ENCODE measurements at places on chromosomes 5 and 9. TPM values are rescaled to one million over a fixed set of nuclear protein-coding genes. Genes with fewer than 3 reads are reported as not detected.

DNA sequence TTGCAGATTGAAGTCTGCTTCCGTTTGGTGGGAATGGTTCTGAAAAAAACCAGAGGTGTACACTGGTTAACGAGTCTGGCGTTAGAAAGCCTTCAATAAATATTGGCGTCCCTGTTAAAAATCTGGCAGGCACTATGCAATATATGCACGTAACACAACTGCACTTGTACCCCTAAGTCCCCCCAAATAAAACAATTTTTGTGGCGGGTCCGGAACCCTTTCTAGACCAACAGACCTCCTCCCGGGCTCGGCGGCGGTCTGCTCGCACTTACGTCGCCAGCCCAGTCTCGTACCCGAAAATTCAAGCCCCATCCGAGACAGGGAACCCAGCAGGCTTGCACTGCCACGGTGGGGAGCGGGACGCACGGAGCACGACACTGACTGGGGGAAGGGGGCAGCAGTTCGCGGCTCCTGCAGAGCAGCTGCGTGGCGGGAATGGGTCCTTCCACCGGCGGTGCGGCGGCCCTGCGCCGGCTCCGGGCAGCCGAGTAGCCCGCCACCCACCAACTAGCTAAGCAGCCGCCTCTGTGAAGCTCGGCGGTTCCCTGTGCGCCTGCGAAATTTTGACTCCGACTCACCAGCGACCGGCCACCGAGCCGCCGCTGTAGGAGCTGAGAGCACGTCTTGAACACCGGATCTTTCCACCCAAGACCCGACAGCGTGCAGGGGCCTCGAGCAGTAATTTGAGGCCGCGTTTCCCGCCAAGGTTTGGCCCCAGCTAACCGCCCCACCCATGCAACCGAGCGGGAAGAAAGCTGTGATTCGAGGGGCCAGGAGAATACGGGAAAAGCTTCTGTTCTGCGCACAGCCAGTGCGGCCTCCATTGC, 3.9 kb downstream of the MCIDAS start:
- no peaks in the 10 kb centered on the region for H3K36me3 ChIP-seq
- H3K4me3 ChIP-seq: peak overlapping the region; percentile 64
- no peak overlapping the region for H3K27ac ChIP-seq
- peaks cover 100% of the 10 kb centered on the region for H3K27me3 ChIP-seq

SPATA31C1 gene
- not detected for total RNA-seq

- H3K4me1 ChIP-seq: no peaks in the 10 kb centered on the region
- no peaks in the 10 kb centered on the region for H3K27me3 ChIP-seq
- H3K4me3 ChIP-seq: no peak overlapping the region
Measured at GRCh38 chr5:143145243-143146160, 258.0 kb downstream of the NR3C1 start.

DNAJC18 gene
- 34.6 TPM for total RNA-seq

DNA sequence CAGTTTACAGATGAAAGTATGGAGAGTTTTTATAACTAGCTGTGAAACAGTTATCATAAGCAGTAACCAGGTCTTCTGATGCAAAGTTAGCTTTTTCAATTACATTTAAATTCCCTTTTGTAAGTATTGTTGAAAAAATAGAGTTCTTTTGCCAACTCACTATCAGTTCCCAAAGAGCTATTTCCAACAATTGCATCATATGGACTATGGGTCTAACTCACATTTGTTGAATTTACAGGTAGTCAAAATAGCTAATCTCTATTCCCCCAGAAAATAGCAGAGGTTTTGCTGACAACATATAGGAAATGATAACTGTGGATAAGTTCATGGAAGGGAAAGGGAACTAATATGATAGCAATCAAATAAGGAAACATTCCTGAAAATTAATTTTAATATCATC, 1.4 kb downstream of the SPINK1 start:
- H3K4me1 ChIP-seq: no peaks in the 10 kb centered on the region
- H3K36me3 ChIP-seq: no peaks in the 10 kb centered on the region
- no peak for DNase-seq
- H3K4me3 ChIP-seq: no peak overlapping the region
- no peak overlapping the region for H3K27ac ChIP-seq

GRCh38 chr5:134053314-134053839, 48.6 kb upstream of the VDAC1 start:
- H3K4me1 ChIP-seq: no peaks in the 10 kb centered on the region
- H3K36me3 ChIP-seq: no peaks in the 10 kb centered on the region
- no peak overlapping the region for H3K27ac ChIP-seq
- no peaks in the 10 kb centered on the region for H3K27me3 ChIP-seq
- peak; percentile 70 for DNase-seq
- H3K4me3 ChIP-seq: no peak overlapping the region

DNA sequence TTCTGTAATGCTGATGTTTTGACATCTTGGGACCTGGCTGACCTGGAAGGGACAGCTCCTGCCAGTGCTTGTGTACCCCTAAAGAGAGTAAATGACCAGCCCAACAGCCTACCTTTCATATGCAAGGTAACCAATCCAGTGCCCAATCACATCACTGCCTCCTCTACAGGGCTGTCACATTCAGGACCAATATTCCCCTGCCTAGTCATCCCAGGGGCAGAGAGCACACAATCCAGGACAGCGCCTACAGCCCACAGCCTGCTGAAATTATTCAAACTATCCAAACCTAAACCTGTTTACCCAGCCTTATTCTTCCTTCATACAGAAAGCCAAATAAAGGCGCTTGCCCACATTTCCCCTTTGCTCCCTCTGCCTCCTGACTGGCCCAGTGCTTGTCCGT, 284.1 kb downstream of the CTNND2 start:
- no peak overlapping the region for H3K27ac ChIP-seq
- H3K36me3 ChIP-seq: no peaks in the 10 kb centered on the region
- H3K27me3 ChIP-seq: no peaks in the 10 kb centered on the region
- H3K4me1 ChIP-seq: no peaks in the 10 kb centered on the region
- H3K4me3 ChIP-seq: no peak overlapping the region

DNA sequence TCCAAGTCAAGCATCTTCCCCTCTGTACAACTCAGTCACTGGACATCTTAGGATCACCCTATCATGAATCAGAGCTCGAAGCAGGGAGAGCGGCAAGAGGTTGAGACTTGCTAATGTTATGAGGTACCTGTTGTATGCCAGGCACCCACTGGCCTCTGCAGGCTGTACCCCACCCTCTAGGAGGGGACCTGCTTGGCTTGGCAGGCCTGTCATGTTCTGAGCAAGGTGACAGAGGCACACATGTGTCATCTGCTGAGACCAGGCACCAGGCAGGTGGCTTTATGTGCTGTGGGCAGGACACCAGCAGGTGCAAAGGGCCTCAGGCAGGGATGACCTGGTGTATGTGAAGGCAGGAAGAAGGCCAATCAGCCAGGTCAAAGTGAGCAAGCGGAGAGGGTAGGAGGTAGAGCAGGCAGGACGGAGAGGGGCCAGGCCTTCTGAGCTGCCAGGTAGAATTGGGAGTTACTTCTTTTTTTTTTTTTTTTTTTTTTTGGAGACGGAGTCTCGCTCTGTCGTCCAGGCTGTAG, 60.3 kb upstream of the RPL26L1 start:
- no peak overlapping the region for H3K4me3 ChIP-seq
- no peak overlapping the region for H3K27ac ChIP-seq
- H3K27me3 ChIP-seq: no peaks in the 10 kb centered on the region

DNA sequence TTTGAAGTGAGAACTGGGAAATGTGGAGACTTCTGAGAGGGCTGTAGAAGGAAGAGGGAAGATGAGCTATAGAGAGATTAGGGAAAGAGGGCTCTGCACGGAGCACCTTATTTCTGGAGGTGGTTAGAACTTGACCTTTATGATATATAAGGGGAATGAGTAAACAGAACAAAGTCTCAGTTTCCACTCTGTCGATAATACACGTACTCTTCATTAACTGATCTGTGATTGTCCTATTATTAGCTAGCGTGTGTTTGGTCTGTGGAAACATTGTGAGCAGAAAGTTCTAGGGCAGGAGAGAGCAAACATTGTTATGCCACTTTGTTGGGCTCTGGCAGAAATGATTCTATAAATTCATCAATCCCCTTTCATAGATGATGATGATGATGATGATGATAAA, 118.5 kb downstream of the UGCG start:
- no peak overlapping the region for H3K4me3 ChIP-seq
- H3K36me3 ChIP-seq: no peaks in the 10 kb centered on the region

Data from endodermal cell (in vitro differentiated cells).